ENCODE measurements at places on chromosomes 11 and 22. TPM values are rescaled to one million over a fixed set of nuclear protein-coding genes. Genes with fewer than 3 reads are reported as not detected.

DNA sequence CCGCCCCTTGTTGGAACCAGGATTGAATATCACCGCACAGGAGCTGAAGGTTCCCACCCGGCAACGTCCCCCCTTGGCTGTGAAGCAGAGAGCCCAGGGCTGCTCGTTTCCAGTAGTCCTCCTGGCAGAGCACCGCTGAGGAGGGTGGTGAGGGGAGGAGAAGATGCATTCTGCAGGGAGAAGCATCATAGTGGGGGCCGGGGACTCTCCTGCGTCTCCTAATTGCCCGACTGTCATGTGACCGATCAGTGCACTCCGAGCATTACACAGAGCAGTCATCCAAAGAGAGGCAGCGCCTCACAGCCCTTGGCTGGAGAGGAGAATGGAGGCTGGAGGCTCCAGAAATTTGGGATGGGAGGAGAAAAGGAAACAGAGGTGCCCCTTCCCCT is 85.0 kb upstream of the SEPTIN5 start:
- no peak for DNase-seq

GRCh38 chr11:70568814-70569617 is 170.7 kb downstream of the CTTN start:
- DNase-seq = no peak

DNA sequence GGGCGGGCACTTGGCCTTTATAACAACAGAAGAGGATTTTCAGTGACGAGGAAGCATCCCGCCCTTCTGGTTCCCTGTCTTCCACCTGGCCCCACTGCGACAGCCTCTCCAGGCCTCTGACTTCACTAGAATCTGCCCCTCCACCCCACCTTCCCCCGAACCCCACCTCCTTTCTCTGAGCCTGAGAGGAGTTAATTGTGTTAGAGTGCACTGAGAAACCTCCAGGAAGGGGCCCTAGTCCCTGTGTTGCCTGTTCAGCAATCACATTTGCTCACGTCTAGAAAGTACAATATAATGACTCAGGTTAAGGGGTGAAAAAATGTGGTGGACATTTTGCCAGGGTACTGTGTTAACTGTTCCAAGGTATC is 38.8 kb downstream of the PTPRJ start:
- no peak for DNase-seq

GRCh38 chr11:87739766-87740165 is 435.5 kb downstream of the RAB38 start:
- no peak for DNase-seq

Gene SHISAL1
- 0.81 TPM for total RNA-seq
